ENCODE measurements at places on chromosomes 7 and 10.
A peak's percentile ranks its signal among the peaks of the same experiment; 100 is the strongest.

GRCh38 chr10:80443531-80443974 is 10.6 kb upstream of the TSPAN14 start:
- no peak for DNase-seq

- peak; percentile 14 for DNase-seq
These were observed 70.4 kb downstream of the HERPUD2 start for GRCh38 chr7:35624299-35625186.

DNA sequence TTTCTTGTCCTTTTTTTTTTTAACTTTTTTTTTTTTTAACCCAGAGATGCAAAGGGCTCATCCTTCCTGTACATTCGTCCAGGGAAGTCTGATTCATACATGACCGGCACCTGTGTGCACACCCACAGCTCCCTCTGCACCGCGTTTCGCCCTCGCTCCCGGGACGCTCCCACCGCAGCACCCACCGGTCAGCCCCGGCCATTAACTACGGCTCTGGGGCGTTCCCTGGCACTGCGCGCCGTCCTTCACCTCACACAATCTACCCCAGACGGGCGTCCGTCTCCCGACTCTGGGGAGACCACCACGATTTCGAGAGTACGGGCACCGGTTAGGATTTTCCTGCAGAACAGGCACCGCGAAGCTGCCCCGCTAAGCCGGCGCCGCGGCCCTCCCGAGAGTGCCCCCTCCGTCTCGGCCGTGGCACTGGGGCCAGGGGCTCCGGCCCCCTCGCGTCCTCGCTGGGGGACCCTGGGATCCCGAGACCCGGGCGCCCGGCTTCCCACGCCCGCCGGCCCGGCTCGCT is 452 bp downstream of the ATE1 start:
- DNase-seq, result peak; percentile 36

GRCh38 chr7:31027161-31027965 is 24.7 kb upstream of the ADCYAP1R1 start:
- DNase-seq, result no peak

GRCh38 chr10:71212318-71213126 is at the start of gene UNC5B:
TSS of gene UNC5B (plus strand) at chr10:71212570. CDS start at chr10:71212986, 416 bp downstream.
- DNase-seq, result peak; percentile 65

DNA sequence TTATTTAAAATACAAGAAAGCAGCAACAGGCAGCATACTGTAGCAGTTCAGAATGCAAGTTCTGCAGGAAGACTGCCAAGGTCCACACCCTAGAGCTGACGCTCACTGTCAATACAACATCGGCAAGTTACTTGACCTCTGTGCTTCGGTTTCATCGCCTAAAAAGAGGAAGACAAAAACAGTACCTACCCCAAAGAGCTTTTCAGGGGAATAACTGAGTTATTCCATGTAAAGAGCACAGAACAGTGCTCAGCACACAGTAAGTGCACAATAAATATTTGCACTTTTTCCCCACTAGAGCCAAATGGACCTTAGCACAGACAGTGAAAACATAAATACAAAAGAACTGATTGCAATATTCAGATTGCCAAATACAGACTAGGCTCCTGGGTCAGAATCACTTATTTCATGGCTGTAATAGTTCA is 88.6 kb downstream of the USP6NL start:
- no peak for DNase-seq

DNA sequence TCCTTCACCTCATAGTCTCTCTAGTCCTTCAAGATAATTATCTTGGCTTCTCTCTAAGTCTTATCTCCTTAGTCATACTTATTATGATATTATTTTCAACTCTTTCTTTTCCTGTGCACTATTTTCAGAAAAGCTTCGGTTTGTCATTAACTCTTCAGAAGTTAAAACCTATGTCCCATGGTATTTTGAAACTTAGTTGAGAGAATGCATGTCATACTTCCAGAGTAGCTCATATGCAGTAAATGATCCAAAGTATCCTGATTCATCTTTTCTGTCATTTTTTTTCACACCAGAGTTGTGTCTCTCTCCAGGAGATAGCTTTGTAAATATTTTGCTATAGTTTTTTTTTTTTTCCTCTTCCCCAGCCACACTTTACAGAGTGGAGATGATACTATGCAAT is 1008.6 kb downstream of the NRG3 start:
- no peak for DNase-seq

GRCh38 chr7:127119517-127119916 is 133.2 kb downstream of the GRM8 start:
- no peak for DNase-seq

DNA sequence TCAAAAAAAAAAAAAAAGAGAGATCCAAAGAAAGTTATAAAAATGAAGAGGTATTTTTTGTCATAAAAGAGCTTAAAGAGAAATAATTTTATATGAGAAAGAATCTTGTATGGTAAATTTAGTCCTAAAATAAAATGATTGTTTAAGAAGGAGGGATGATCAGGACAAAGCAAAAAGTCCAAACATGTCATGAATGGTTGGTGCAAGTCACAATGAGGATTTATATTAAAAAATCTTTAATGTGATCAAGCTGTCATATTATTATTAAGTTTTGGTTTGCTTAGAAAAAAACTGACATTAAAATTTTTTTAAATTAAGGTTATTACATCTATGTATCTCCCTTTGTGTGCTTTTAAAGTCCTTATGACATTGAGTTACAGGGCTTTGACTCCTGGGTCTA is 220.4 kb downstream of the TMEM26 start:
- no peak for DNase-seq

- no peak for DNase-seq
These were observed 67.8 kb downstream of the INPP5A start for GRCh38 chr10:132605390-132605789.

DNA sequence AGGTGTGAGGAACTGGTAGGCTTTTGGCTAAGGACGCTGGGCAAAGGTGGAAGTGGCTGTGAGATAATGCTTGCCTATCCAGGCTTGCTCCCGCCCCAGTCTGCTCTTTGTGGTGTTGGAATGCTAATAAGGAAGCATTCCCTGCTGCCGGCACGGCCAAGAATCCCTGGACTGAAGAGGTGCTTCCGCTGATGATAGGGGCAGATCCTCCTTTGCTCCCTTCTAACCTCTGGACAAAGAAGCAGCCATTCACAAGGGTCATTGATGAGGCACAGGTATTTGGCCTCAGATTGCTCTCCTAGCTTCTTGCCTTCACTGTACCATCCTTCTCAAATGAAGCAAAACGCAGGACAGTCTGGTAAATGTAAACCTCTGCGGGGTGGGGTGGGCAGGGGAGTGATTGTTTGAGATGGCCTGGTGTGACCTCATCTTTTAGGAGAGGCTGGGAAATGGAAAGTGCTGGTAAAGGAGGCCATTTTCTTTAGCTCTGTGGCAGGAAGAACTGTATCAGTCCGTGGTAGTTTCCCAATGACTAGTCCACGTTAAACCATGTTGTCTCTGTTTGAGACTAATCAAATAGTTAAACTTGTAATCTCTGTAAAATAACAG is 1.7 kb downstream of the PGAM1 start:
- DNase-seq, result no peak

DNA sequence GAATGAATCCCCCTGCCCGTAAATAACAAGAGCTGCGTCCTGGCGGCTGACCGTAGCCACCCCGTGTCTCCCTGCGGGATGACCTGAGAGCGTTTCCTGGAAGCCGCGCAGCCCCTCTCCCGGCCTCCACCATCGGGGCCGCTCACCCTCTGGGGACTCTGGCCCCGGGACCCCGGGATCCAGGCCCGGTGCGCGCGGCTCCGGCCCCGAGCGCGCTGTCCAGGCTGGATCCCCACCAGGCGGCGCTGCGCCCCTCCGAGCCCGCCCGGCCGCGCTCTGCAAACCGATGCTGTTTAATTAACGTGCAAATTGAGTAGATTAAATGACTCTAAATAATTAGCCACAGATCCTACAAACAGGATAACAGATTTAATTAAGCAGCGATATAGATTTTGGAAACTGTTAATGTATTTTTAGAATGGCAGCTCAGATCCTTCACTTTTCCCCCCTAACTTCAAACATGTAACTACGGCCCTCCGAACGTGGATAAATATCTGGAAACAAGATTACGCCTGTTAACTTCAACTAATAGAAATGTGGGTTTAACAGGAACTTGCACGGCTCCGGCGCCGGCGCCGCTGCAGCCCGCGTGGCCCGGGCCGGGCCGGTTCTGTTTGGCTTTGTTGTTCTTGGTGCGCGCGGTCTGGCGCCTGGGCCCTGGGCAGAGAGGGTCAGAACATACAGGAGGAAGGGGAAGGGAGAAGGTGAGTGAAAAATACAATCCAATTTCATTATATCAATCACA is 7.1 kb upstream of the UNCX start:
- peak; percentile 58 for DNase-seq

GRCh38 chr7:117559391-117559790 is 79.6 kb downstream of the CFTR start:
- no peak for DNase-seq

GRCh38 chr10:86411852-86412560 is 45.4 kb upstream of the GRID1 start:
- DNase-seq, result no peak

- no peak for DNase-seq
These were observed 111.2 kb downstream of the EEPD1 start for GRCh38 chr7:36264123-36264801.

GRCh38 chr10:42801135-42801534 is 18.5 kb downstream of the BMS1 start:
- no peak for DNase-seq

DNA sequence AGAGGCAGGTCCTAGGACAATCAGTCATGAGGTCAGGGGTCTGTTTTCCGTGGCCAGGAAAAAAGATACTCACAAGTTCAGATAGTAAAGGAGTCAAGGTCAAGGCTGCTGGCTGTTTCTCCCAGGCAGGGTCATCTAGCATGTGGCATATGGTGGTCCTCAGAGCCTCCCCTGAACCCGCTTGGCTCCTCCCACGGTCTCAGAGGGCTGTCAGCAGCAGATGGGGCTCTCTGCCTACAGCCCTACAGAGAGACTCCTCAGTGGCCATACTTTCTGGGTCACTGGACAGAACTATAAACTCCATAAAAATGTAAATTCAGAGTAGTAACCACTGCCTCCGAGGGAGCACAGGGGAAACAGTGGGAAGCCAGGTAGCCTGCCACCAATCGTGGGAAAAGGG is 11.3 kb upstream of the DRGX start:
- DNase-seq, result no peak

DNA sequence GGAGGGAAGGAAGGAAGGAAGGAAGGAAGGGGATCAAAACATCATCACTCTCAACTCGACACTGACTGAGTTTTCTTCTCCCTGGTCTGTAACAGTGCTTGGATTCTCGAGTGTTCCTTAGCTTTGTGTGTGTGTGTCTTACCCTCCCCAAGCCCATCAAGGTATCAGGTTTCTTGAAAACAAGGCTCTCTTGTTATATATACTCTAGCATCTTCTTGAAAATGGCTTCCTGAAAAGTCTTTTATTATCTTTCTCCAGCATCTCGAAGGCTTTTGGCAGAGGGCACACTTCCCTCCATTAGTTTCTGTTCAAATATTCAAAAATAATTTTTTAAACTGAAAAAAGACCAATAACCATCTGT is 13.4 kb downstream of the SERPINE1 start:
- DNase-seq, result no peak

DNA sequence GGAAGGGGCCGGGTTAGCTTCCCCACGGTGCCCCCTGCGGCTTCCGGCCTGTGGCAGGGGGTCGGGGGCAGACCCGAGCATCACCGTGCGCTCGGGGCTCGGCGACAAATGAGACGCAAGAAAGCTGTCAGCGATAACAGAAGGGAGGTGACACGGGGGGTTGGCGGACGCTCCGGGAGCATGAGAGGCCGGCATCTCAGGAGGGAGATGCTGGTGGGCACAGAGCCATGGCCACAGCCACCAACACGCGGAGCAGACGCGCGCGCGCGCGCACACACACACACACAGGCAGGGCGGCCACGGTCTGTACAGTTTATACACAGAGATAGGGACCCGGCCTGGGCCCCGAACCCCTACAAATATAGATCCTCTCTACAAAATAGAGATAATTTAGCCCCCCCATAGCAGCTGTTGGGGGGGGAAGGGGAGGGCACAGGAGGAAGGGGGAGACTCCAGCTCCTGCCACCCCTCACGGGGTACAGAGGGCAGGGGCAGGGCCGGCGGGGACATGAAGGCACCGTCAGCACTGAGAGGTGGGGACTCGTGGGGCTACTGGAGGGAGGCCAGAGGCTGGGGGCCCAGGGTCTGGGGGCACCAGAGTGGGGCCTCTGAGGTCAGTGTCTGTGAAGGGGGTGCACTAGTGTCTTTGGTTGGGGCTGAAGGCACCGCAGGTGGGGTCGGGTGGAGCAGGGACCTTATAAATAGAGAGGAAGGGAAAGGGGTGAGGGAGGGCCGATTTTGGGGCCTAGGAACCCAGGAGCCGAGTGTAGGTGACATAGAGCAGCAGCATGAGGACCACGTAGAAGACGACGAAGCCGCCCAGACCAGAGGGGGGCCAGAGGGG is 884 bp upstream of the SAP25 start:
- DNase-seq, result no peak

DNA sequence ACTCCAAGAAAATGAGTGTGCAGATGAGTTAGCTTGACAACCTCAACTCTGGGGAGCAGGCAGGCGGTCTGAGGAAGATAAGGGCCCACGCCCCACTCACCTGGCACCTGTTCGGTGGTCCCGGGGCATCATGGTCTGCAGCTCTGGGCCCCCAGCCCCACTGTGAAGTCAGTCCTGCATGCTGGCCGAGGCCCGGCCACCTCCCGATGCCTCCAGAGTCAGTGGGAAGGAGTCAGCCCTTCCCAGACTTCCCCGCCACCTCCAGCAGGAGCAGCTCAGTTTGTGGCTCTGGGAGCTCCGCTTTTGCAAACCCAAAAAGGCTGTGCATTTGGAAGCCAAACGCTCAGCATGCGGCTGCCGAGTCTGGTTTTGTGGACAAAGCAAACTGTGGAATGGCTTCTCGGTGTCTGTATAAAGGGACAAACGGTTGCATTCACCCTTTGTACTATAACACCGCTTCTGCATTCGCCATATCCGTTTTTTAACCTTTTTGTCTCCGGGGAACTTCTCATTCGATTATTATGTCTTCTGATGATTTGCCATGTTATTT is 167.3 kb downstream of the CCDC3 start:
- DNase-seq, result no peak

DNA sequence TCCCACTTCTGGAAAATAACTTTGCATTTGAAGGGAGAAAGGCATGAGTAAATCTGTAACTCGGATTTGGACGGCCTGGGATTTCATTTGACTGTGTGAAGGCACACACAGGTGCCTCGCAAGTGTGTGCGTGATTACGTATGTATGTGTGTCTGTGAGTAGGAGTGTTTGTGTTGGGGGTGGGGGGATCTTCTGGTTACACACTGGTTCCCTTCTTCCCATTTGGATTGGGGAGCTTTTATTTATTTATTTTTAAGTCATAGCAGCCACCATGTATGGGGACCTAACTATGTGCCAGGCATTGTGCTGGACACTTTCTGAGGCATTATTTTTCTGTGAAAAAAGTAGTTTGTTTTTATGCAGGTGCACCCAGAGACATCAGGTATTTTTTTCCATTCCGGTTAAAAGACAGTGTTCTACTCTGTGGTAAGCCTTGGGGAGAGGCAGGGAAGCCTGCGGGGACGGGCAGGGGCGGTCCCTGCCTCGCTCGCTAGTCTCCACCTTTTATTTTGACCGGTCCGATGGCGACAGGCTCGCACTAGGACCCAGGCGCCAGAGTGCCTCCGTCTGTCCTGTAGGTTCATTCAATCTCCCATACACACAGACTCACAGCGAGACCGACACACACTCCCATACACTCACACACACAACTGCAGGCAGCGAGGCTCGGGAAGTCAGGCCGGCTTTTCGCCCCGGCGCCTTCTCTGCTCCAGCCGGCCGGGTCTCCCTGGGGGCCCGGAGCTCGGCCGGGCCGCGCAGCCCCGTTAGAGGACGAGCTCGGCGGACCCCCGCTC is at the start of gene MXI1:
Gene MXI1 (plus strand): TSS at position 595 of the 794 bp plus-strand sequence. CDS start 204 bp downstream, outside the sequence.
- peak; percentile 22 for DNase-seq

All from stimulated activated CD4-positive, alpha-beta T cell treated with anti-CD3 and anti-CD28 coated beads, Interleukin-12 subunit alpha, Interleukin-12 subunit beta, amount 100 ng/mL, for 4 hours (primary cell).